8988T (cell line): ENCODE measurements at places on chromosomes 6 and 20.

DNA sequence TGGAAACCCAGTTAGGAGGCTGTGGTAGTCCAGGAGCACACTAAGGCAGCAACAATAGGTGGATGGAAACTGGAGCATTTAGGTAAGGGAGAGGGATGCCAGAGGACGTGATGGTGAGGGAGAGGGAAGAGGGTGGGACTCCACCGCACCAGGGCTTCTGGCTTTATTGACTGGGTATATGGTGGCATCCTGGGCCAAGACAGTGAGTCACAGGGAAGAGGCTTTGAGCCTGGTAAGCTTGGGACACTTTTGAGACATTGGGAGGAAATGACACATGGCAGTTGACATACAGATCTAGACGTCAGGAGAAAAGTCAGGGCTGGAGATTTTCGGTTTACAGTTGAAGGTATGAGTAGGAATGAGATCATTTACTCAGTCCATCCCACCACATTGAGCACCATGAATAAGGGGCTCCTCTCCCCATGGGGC lies 14.9 kb downstream of the NT5E start:
- DNase-seq, result peak; percentile 53

- DNase-seq, result no peak
These were observed 383.9 kb downstream of the KIF16B start for GRCh38 chr20:16189371-16189770.

DNA sequence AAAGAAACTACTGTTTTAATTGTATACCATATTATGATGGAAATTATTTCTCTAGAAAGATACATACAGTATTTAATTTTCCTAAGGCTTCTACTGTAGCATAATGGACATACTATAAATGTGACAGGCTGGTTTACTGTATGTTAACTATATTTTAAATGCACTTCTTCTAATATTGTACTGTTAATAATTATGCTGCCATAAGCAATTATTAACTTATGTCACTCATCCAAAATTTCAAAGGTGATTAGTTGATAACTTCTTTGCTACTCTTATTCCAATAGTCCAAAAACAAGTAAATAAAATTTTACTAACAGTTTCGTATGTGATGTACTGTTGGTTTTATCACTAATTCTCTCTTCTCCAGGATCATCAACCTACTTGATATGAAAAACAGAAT lies 28.1 kb downstream of the HIVEP2 start:
- DNase-seq, result no peak

- DNase-seq, result no peak
These were observed 2.8 kb upstream of the EPB41L2 start for GRCh38 chr6:131065824-131066171.

DNA sequence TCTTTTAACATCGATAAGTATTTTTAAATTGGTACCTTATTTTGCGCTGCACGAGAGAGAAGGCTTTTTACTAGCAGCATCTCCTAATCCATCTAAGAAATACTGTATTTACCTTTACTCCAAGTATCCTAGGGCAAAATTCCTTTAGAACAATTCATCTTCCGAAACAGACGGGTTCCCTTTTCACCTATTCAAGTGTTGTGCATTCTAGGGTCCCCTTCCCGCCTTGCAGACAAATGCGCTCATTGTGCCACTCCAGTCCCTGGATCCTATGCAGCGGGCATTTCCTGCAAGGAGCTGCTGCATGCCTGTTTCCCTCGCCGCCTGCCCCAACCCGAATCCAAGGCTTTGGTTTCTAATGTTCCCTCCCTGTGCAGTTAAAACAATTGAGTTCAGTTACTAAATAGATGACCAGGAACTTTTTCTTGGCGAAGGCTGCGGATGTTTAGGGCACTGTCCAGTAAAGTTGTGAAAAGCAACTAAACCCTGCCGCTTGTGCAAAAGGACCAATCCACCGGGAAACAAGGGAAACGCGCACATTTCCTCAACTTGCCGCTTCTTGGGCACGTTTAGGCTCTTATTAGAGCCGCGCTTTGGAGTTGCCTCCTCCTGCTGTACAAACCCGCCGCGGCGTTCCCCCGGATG lies 556 bp upstream of the SCAF8 start:
- peak; percentile 18 for DNase-seq
